Amygdala (tissue), 56 donors: ENCODE measurements at places on chromosomes 3 and 15.

DNA sequence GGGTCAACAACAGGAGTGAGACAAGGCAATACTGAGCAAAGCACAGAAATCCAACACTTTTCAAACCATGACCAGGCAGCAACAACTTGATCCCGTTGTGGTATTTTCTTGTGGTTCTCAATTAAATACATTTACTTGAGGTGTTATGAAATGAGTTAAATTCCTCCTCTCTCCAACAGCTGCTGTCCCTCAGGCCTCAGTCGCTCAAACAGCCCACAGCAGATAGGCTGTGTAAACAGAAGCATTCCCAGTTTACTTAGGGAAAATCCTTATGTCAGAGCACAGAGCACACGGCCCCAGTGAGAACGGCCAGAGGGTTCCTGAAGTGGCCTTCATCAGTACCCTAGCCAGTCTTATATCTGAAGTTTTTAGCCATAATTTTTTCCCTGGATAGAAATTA, 359.9 kb downstream of the AGBL1 start:
- DNase-seq, result no peak

DNA sequence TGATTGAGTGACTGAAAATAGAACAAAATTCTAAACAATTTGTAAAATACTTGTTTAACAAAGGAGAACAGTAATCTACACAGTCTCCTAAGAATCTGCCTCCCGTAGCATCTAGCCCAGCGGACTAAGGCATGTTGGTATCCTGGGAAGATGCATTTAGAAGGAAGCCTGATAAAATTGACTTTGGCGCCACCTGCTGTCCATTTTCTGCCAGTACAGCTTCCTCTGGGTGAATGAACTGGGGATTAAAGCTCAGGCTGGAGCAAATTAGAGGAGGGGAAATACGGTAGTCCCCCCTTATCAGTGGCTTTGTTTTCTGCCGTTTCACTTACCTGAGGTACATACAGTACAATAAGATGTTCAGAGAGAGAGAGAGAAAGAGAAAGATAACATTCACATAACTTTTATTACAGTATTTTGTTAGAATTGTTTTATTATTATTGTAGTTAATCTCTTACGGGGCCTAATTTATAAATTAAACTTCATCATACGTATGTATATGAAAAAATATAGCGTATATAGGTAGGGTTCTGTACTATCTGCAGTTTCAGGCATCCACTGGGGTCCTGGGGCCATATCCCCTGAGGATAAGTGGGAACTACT, 191.6 kb downstream of the GAP43 start:
- peak; percentile 64 for DNase-seq

GRCh38 chr3:117170094-117170493, 460.5 kb downstream of the TUSC7 start:
- no peak for DNase-seq

DNA sequence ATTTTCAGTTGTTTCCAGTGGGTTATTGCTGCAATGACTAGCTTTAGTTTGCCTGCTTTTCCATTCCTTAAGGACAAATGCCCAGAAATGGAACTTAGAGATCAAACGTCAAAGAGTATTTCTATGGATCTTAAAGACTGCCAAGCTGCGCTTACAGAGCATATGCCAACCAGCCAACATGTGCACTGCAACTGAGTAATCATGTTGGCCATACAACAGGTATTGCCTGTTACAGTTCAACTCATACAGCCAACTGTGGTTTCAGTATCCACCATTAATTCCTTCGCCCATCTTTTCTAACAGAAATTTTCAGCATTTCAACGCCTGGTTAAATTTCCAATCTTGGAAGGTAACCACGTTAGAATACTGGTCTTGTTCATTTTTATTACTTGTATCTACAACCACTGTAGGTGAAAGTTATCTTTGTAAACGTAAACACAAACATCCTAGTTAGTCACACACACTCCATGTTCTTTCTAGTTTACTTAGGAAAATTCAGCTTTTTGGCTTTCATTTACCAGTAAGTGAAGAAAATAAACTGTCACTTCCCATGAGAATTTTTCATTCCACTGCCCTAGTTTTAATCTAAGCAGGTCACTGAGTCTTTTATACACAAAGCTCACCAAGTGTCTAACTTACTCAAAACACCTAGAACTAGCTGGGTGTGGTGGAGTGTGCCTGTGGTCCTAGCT, 3.9 kb downstream of the RPL32 start:
- DNase-seq, result no peak

GRCh38 chr3:57135964-57136719, 29.0 kb downstream of the IL17RD start:
- DNase-seq, result no peak

DNA sequence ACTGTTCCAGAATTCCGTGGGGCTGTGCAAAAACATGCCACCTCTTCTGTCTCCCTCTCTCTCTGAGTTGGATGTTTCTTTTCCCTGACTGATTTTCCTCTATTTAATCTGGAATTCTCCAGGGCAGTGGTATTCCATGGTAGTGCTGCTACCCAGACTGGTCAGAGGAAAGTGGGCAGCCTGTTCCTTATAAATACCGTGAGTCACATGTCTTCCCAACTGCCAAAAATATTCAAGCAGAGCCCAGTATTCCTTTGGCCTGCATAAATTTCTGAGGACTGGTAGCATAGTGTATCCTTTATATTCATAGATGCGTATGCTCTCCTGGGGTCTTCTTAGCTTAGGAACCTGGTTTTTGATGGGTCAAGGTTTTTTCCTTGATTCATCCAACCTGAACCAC, 40.9 kb downstream of the CEMIP start:
- no peak for DNase-seq

DNA sequence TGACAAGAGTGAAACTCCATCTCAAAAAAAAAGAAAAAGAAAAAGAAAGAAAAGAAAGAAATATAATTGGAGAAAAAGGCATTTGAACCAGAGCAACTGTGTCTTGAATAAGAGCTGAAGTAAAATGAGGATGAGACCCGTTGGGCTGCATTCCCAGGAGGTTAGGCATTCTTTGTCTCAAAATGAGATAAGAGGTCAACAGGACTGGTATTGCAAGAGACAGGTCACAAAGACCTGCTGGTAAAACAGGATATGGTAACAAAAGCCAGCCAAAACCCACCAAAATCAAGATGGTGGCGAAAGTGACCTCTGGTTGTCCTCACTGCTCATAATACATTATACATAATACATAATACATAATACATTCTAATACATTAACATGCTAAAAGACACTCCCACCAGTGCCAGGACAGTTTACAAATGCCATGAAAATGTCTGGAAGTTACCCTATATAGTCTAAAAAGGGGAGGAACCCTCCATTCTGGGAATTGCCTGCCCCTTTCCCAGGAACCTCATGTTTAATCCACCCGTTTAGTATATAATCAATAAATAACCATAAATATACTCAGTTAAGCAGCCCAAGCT, 8.6 kb upstream of the TIPIN start:
- no peak for DNase-seq

GRCh38 chr3:120796976-120797375, 54.4 kb downstream of the GTF2E1 start:
- peak; percentile 4 for DNase-seq

GRCh38 chr15:90008607-90009006, 7.5 kb downstream of the ZNF710 start:
- no peak for DNase-seq

DNA sequence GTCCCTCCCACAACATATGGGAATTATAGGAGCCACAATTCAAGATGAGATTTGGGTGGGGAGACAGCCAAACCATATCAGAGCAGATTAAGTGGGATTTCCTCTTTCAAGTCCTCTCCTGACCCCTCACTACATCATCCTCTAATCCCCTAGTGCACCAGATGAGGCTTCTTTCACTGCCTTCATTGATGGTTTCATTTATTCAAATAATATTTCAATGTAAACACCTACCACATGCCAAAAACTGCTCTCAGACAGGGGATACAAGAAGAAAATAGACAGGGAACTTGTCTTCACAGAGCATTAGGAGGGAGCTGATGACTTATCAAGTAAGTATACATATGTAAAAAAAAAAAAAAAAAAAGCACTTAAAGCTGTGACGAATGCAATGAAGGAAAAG, 180.2 kb downstream of the NTRK3 start:
- DNase-seq, result no peak

- no peak for DNase-seq
These were observed 22.0 kb downstream of the OR5H15 start for GRCh38 chr3:98188545-98188944.

GRCh38 chr3:11944052-11944673, 60.0 kb upstream of the SYN2 start:
- DNase-seq, result no peak

DNA sequence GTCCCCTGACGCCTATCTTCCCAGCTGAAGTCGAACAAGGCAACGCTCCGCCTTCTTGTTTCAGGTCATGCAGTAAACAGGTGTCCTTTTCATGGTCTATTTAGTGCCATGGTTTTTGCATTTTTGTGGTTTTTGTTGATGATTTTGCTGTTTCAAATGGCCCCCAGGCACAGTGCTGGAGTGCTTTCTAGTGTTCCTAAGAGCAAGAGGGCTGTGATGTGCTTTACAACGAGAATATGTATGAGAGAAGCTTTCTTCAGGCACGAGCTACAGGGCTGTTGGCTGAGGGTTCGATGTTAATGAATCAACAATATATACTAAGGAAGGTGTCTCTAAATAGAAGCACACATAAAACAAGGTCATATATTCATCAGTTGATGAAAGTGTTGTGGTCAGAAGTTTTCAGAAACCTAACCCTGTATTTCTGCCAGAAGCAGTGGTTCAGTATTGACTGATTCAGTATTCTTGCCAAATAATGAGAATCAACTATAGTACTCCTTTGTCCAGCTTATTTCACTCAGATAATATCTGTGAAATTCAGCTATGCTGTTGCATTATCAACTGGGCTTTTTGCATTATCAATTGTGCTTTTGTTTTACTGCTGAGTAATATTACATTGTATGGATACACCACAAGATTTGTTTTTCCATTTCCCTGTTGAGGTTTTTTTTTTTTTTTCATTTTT, 18.5 kb downstream of the LIMD1 start:
- DNase-seq, result no peak

- no peak for DNase-seq
These were observed 88.8 kb upstream of the TSEN2 start for GRCh38 chr3:12395349-12396012.

DNA sequence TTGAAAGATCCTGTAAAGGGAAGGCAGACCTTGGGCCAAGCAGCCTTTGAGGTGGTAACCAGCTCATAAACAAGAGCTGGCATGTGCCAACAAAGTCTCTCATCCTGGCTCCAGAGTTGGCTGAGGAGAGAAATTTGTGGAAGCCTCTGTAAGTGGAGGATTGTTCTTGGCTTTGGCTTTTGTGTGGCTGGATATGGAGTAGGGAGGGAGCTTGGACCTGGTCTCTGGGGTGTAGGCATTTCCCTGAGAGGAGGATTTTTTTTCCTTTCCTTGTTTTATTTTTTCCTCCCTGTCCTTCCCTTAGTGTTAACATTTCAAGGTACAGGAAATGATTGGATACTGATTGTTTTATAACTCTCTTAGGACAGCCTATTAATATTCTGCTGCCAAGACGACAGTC, 60.8 kb downstream of the ZNF609 start:
- DNase-seq, result no peak

DNA sequence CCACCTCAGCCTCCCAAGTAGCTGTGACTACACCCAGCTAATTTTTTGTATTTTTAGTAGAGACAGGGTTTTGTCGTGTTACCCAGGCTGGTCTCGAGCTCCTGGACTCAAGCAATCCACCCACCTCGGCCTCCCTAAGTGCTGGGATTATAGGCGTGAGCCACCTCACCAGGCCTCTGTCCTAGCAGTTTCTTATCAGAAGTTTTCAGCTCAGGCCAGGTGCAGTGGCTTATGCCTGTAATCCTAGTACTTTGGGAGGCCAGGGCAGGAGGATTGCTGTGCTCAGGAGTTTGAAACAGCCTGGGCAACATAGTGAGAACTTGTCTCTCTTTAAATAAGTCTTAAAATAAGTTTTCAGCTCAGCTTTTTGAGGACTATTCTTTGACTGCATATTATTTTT, 48.4 kb downstream of the SGO1 start:
- no peak for DNase-seq

DNA sequence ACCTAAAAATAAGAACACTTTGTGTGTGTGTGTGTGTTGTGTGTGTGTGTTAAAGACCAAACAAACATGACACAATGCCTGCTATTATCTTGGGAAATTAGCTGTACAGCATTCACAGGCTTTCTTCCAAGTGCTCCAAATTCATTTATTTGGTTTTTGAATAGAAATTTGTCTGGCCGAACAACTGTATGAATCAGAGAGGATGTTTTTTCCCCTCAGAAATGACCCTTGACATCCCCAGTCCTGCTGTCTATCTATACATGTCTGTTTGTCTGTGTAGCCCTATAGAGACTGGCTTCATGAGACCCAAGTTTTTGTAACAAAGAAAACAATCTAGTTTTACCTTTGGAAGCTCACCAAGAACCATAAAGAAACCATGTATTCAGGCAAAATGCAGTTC, 549.8 kb downstream of the NSUN3 start:
- DNase-seq, result no peak

GRCh38 chr15:42549032-42549491, 424 bp downstream of the HAUS2 start:
- no peak for DNase-seq

DNA sequence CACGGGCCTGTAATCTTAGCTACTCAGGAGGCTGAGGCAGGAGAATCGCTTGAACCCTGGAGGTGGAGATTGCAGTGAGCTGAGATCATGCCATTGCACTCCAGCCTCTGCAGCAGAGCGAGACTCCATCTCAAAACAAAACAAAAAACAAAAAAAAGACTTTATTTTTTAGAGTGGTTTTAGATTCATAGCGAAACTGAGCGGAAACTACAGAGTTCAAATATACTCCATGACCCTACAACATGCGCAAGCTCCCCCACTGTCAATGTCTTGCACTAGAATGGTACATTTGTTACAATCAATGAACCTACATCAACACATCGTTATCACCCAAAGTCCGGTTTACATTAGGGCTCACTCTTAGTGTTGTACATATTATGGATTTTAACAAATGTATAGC, 2.2 kb upstream of the CRTAP start:
- no peak for DNase-seq

DNA sequence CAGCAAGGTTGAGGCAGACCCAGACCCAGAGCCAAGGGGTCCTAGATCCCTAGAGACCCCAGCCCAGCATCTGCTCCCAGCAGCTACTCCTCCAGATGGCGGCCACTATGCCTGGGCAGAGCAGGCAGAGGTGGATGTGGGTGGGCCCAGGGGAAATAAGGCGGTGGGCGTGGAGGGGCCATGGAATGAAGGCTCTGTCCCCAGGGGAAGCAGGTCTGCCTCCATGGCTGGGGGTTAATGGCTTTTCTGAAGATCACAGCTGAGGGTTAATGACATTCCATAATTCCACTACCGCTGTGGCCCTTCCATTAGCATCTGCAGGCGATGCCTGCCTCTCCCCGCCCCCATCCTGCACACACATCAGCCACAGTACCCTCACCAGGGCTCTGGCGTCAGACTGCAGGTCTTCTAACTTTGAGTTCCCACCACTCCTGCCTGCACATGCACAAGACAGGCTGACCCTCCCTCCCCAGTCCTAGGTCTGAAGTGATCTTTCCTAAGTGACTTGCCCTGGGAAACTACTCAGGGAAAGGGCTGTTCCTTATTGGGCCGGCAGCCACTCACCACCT, 41.2 kb downstream of the CCDC33 start:
- no peak for DNase-seq

GRCh38 chr15:39581793-39582285, 960 bp downstream of the THBS1 start:
- DNase-seq, result no peak
